Left renal cortex interstitium (tissue), 4 donors: ENCODE measurements at places on chromosomes 2 and 18. TPM values are rescaled to one million over a fixed set of nuclear protein-coding genes. Genes with fewer than 3 reads are reported as not detected.

DNA sequence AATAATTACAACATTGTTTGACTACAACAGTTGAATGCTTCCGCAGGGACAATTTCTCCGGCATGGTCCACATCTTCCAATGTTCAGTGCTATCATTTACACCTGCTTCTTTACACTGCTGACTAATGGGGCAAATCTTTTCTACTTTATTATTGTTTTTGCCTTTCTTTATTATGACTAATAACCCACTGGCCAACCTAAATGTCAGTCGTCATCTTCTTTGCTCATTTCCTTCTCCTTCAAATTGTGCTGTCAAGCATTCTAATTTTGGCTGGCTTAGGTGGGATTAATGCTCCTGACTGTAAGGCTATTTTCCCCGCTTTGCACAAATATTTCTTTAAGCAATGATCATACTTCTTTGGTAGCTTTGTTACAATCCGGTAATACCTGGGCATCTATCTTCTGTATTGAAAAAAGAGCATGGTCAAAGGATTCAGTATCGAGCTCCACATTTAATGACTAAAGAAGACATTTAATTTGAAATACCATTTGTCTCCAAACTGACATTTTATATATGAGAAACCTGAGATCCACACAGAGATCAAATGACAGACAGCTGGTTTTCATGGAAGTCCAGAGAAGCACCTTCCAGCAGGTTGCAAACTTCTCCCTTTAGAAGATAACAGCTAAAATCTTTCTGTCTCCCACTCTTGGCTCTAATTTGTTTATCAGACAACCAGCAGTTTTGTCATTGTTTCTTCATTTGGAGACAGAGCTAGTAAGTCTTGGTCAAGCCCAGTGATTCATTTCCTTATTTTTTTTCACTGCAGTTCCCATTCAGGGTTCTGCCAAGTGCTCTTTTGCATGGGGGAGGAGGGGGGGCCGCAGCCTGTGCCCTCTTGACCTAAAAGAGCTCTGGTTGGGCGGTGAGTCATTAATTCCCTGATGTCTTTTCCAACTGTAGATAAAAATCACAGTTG lies 132.9 kb downstream of the SOCS6 start:
- DNase-seq = no peak

Gene RGPD4
- not detected for polyA plus RNA-seq

GRCh38 chr18:73366713-73367112 lies 498.9 kb upstream of the NETO1 start:
- DNase-seq = no peak

DNA sequence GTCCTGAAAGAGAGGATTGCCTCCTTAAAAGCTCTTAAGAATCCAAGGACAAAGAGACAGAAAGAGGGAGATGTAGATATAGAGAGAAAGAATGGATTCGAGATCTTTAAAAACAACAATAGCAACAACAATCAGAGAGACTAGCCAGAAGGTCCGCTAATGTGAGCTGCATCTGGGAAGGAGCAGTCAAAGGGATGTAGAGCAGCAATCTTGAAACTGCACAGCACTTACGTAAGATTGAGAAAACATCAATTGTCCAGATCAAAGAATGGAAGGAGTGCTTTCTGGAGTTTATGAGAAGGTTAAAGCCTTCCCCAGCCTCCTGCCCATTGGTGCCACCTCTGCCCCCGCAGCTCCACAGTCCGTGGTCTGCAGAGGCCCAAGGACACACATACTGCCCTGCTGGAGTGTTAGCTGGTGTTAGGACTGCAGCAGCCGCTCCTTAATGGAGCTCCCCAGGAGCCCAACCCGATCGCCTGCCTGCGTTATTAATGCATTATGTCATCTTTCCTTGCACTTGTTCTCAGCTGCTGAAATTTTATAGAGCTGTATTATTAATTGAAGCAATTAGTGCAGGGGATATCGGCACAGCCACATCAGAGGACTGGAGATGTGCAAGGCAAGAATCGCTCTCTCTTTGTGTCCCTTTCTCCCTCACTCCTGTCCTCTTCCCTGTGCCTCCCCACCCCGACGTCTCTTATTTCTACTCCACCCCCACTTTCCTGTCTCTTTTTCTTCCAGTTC lies 94.2 kb upstream of the STPG4 start:
- DNase-seq = no peak

DNA sequence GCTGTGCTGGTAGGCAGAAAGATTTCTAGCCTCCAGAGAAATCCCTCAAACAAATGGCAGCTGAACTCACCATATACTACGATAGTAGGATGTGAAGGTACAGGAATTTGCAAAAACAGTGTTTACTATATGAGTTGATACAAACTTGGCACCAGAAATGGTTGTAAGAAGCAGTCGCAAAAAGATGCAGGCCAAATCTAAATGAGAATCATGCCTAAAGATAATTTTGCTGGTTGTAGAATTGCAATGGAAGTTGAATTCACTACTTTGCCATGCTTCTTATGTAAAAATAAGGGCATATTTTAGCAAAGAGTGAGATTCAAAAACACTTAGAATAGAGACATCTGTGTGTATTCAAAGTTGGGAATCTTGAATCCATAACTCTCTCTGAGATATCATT lies 924.7 kb downstream of the SUCLG1 start:
- no peak for DNase-seq

- DNase-seq = no peak
Observed at GRCh38 chr2:154231021-154231420, 359.3 kb downstream of the GALNT13 start.

Gene VIL1
- polyA plus RNA-seq = 29.3 TPM

Gene CIB4
- polyA plus RNA-seq = 0.41 TPM

DNA sequence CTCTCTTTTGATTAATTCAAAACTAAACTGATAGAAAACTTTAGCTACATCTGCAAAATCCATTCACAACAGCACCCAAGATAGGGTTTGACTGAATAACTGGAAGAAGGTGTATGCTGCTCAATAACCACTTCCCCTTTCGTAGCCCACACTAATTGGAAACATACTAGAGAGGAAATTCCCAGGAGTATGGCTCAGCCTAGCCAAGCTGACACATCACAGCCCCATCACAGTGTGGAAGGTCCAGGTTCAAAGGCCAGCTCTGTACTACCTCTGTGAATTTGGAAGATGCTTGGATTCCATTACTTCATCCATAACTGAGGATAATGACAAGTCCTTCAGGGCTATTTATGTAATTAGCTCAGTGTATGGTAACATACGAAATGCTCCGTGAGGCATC lies 185.4 kb downstream of the FBXO15 start:
- no peak for DNase-seq

Gene CAPN14
- polyA plus RNA-seq = not detected

- no peak for DNase-seq
Observed at GRCh38 chr2:130810490-130810889, 26.2 kb upstream of the ARHGEF4 start.

Gene IL36G
- polyA plus RNA-seq = 0.25 TPM

DNA sequence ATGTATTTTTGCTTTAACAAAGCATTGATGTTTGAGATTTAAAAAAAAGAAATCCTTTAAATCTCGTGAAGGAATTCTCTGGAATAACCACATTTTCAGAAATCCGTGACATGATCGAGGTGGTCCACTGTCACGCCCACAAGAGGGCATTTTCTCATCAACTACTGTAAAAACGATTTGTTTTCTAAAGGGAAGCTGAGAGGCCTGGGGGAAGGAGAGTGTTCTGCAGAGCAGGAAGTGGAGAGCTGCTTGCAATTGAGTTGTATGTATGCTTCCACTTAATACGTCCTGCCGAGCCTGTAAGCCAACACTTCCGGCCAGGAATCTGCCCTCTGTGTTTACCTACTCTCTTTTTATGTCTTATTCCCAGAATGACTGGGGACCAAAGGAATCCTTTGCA lies 19.4 kb downstream of the KLHL29 start:
- no peak for DNase-seq

- DNase-seq = no peak
Observed at GRCh38 chr2:218811382-218811781, 20.2 kb downstream of the PRKAG3 start.

DNA sequence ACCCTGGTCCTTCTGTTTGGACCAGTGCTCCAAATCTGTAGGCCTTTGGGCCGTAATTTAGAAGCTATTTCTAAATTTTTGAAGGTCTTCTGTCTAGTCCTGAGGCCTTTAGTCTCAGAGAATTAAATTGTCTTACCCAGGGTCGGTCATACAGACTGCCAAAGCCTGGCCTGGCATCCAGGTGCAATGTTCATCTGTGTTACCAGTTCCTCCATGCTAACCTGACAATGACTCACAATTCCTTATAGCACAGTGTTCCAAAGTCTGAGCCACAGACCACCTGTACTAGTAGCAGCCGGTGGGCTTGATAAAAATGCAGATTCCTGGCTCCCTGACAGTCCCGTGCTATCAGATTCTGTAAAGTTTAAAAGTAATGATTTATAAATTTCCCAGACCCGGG lies 77.7 kb upstream of the MAP4K3 start:
- no peak for DNase-seq

Gene SETBP1
- 34.8 TPM for polyA plus RNA-seq

DNA sequence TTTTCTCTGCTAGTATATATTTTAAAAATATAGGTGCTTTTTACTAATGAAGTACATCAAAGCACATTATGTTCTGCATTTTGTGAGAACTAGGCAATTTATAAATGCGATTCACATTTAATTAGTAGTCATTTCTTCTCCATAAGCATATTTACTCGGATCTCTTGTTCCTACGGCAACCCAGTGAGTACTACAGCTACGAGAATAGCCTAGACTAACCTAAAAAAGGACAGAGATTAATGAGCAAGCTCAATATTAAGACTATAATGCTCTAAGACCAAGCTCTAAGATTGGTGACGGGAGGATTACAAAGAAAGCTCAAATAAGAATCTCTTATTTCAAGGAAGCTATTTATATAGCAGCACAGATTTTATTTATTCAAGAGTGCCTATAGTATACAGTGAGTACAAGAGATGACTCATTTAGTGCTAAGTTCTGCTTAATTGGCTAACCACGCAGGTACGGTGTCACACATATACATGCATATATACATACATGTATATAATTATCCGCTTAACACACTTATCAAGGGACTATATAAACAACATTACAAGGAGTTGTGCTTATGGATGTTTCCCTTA lies 364.7 kb downstream of the GPD2 start:
- DNase-seq = no peak

Gene C18orf32
- 31.5 TPM for polyA plus RNA-seq

DNA sequence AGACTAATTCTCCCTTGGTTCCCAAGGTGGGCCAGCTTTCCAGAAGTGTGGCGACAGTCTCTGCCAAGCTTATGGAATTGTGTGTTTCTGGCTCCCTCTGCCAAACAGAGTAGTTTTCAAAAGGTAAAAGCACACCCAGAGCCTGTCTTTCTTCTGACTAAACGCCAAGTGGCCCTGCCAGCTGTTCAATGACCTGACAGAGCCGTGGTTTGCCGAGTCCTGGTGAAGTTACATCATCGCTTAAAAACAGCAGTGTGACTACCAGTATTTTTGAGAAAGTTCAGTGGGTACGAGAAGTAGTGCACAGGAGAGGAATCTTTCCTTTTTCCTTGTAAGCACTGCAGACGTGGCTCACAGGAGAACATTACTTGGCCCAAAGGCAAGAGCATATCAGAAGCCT lies 1.9 kb downstream of the PER2 start:
- no peak for DNase-seq

Gene GALNT13
- 2.3 TPM for polyA plus RNA-seq

DNA sequence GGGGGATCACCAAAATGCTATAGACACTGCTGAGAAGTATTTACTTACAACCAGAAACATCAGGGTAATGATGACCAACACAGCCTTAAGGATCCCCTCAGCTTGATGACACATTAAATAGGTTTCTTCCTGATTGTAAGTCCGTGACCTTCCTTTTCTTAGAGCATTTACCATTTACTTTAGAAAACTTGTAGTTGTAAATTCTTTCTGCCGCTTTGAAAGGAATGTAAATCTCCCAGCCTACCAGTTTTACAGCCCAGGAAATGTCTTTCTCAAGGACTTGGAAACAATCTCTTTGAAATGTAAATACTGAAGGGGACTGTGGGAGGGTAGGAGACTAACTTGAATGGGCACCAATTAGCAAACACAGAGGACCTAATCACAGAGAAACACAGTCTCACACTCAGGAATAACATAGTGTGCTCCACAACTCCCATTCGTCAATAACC lies 278.6 kb downstream of the DSC3 start:
- DNase-seq = peak; percentile 50

- no peak for DNase-seq
Observed at GRCh38 chr18:39191931-39192330, 1626.3 kb upstream of the CELF4 start.

DNA sequence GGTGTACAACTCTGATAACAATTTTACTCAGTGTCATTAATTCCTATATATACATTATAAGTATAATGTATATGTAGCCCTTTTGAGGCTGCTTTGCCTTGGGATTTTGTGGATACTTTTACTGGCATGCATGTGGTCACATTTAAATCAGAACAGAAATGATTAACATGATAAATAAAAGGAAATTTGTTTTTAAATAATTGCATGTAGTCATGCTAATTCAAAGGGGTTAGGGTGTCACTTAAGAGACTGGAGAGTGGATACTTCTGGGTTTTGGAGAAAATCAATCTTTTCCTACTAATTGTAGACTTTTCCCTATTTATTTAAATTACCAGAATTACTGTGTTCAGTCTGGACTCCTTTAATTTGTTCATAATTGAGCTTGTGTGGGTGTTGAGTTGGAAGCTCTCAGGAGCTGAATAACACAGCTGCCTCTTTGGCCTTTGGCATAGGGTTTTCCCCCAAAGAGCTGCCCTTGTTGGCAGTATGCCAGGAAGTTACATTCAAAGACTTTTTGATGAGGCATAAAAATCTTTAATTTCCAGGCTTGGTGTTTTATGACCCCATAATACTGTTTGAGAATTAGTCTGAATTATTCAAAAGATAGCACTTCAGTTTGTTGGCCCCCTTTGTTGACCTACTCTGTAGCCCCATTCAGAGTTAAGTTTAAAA lies 484.7 kb upstream of the NRP2 start:
- DNase-seq = no peak
